ENCODE measurements at places on chromosomes 2 and 18.

DNA sequence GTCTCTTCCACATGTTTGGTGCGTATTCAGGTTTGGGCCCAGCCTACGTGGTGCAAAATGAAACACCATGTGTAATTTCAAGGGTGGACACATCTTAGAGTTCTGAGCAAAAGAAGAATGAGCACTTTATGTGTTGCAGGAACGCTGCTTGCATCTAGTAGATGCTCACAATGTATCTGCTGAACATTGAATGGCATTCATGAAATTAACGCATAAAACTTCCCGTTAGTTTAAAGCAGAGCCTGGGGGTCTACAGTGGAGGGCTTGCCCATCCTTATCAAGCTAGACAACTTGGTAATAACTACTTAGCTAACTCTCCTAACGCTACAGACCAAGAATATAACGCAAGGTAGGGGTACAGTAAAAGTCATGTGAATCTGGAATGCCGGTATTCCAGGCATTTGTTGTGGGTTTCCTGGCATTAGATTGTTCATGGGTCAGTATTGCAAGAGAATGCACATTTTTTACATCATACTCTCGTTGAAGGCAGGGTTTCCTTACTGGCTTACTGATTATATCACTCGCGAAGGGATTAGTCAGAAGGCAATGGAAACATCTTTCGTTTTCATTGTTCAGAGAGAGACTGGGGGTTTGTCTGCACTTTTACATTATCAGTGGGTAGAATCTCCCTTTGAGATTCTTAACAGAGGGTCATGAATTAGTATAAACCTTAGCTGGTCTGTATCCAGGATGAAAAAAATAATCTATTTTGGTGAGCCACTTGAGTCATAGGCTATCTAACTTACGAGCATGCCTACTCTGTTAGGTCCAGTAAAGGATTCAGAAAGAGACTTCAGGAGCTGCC, 229.5 kb upstream of the EPAS1 start:
- no peak for DNase-seq

- DNase-seq = no peak
These were observed 93.3 kb upstream of the EML6 start for GRCh38 chr2:54629914-54630857.

- no peak for DNase-seq
These were observed 82.9 kb downstream of the ADCYAP1 start for GRCh38 chr18:987325-988186.

GRCh38 chr2:64792995-64793639, 139.4 kb upstream of the SERTAD2 start:
- DNase-seq = no peak

DNA sequence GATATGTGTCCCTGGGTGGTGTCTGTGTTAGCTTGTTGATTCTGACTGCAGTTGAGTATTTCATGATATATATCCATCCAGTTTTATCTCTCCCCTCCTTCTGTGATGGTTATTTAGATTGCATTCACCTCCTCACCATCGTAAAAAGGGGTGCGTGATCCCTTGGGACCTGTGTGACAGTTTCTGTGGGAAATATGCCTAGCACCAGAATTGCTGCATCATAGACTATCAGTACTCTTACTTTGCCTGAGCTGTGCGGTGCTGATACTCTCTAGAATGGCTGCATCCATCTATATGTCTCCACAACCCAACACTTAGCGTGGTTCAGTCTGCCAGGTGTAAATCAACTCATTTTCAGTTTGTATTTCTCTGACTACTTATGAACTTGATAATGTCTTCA, 34.3 kb downstream of the PKP4 start:
- no peak for DNase-seq

- DNase-seq = no peak
These were observed 78.7 kb upstream of the OTX1 start for GRCh38 chr2:62971936-62972335.

- no peak for DNase-seq
These were observed 34.9 kb downstream of the NAB1 start for GRCh38 chr2:190683802-190684201.

- DNase-seq = no peak
These were observed 254.8 kb downstream of the CYP26B1 start for GRCh38 chr2:71892896-71893295.

Data from ovary (tissue), 10 donors.